ENCODE measurements at places on chromosomes 12 and 14.

DNA sequence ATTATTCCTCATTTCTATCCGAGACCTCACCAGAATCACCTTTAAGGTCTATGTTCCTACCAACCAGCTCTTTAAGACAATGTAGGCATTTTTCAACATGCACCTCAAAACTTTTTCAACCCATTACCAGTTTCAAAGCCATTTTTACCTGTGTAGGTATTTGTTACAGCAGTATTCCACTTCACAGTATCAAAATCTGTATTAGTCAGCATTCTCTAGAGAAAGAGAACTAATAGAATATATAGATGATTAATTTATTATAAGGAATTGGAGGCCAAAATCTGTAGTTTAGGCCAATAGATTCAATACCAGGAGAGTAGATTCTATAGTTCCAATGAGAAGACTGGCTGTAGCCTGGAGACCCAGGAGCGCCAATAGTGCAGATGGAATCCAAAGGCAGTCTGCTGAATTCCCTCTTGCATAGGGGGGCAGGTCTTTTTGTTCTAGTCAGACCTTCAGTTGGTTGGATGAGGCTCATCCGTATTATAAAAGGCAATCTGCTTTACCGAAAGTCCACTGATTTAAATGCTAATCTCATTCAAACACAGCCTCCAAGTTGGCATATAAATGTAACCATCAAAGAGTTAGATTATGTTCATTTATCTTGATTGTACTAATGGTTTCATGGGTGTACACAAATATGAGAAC lies 151.6 kb upstream of the SYT1 start:
- DNase-seq, result no peak

- DNase-seq, result no peak
Measured at GRCh38 chr12:72522411-72522810, 250.2 kb downstream of the TRHDE start.

DNA sequence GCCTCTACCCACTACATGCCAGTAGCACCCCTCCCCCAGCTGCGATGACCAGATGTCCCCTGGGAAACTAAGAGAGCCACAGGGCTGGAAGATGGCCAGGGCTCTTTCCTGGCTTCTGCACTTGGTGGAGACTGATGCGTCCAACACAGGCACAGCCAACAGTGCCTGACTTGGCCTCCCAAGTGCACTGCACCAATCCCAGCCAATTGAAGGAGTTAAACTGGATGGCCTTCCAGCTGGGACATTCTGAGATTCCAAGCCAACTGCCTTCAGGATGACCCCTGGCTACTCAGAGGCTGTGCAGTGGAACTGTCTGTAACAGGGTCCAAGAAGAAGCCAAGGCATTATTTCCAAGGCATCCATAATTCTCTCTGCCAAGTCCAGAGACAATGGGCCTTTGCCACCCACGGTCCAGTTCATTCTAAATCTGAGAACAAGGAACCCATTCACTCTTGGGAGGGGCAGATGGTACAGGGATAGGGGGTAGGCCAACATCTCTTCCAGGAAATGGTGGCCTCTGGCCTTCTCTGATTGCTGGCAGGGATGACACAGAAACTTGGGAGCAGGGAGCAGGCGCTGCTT lies 35.2 kb downstream of the PRIMA1 start:
- no peak for DNase-seq

DNA sequence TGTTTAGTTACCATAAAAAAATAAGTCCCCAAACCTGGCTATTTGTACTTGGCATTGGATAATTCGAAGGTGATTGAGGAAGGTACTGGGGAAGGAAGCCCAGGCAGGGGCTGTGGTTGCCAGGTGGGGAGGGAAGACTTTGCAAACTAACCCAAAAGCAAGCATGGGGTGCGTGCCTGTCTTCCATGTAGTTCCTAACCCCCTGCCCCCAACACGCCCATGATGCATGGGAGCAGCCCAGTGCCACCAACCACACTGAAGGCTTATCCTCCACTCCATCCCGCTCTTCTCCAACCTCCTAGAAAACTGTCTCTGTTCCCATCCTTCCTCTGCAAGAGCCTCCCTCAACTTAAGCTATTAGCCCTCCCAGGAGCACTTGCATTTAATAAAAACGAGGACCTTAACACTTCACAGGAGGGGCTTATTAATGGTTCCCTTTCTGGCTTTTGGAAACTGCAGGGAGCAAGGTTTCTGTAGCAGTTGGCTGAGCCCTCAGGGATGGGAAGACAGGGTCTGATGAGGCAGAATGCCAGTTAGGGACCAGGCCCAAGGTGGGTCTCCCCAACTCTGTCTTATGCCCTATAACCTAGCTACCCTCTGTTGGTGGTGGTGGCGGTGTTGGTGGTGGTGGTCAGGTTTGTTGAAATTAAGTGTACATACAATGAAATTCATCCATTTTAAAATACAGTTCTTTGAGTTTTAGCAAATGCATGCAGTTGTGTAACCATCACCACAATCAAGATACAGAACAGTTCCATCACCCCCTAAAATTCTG lies 96.0 kb downstream of the ZFP36L1 start:
- no peak for DNase-seq

Measured in CMK (cell line).